NT2/D1 (cell line): ENCODE measurements at places on chromosomes 5 and 9.

DNA sequence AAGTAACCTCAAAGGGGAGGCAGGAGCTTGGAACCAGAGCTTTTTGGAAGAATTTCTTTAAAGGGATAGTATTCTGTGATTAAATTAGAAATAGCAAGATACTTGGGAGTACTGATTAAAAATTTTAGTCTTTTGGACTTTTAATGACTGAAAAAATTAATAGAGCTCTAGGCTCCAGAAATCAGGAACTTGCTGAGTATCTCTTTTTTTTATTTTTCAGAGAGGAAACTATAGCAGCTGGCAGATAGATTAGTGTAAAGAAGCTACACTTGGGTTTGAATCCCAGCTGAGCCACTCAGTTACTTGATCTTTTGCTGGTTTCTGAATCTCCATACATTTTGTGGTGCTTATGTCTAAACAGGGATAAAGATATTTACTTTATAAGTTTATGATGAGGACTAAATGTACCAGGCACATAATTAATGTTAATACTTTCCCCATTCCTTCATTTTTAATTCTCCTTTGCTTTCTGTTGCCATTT lies 94.2 kb upstream of the TNC start:
- DNase-seq, result no peak

GRCh38 chr5:34494111-34494755 lies 161.9 kb upstream of the RAI14 start:
- DNase-seq, result no peak

DNA sequence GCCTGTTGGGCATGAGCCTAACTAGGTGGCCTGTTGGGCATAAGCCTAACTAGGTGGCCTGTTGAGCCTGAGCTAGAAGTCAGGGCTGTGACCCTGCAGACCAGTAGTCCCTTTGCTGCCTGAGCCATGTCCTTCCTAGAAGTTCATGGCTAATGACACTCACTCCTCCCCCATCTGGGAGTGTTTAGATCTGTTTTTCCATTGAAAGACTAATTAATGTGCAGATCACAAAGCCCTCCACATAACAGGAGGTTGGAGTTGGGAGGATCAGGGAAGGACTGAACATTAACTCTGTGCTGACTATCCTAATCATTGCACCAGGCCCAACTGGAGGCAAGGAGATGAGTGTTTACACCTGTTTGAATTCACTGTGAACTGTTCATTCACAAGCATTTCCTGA lies 27.6 kb downstream of the SLC25A48 start:
- no peak for DNase-seq

GRCh38 chr9:32782476-32783167 lies 718 bp upstream of the TMEM215 start:
- no peak for DNase-seq

DNA sequence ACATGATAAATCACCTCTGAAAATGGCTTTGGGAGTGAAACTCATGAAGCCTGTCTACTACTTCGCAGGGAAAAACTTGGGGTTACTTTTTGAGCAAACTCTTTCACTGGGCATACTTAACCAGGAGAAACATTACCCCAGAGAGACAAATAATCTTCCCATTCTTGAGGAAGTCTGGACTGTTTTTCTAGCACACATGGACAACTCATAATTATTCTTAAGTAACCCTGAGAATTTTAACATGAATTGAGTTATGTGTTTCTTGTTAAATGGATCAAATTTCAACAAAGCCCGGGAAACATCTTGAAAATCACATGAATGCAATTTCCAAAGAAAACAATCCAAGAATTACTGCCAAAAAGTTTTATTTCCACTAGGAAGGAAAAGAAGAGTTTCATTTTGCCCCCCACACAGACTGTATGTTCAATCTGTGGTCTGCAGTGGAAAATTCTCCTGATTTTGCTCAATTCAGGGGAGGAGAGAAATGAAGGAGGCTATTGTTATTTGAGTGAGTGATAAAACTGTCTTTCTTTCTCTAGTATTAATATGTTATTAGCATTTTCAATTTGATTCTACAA lies 564.8 kb upstream of the CLINT1 start:
- no peak for DNase-seq

- DNase-seq, result no peak
Measured at GRCh38 chr5:56608217-56608925, 207.0 kb upstream of the MAP3K1 start.

DNA sequence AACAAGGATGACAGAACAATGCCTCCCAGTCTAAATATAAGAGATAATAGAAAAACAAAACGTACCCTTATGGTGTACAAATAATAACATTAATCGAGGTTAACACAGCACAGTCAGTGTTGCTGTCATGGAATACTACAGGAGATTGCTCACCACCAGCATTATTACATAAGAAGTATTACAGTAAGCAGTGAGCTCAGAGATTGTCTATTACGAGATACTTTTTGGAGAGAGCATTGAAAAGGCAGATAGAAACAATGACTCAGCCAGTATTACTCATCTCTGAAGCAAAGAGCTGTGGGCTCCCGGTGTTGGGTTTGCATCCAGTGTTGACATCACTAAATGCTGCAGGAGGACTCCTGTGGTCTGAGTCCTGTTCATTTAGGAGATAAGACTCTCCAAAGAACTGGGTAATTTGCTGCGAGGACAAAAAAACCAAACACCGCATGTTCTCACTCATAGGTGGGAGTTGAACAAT lies 191.9 kb upstream of the SEMA6A start:
- DNase-seq, result no peak

GRCh38 chr9:80013891-80014290 lies 442.1 kb downstream of the TLE4 start:
- DNase-seq, result no peak

- no peak for DNase-seq
Measured at GRCh38 chr5:44356231-44356630, 33.0 kb downstream of the FGF10 start.

- DNase-seq, result no peak
Measured at GRCh38 chr5:115801984-115802383, 14.5 kb downstream of the CDO1 start.

DNA sequence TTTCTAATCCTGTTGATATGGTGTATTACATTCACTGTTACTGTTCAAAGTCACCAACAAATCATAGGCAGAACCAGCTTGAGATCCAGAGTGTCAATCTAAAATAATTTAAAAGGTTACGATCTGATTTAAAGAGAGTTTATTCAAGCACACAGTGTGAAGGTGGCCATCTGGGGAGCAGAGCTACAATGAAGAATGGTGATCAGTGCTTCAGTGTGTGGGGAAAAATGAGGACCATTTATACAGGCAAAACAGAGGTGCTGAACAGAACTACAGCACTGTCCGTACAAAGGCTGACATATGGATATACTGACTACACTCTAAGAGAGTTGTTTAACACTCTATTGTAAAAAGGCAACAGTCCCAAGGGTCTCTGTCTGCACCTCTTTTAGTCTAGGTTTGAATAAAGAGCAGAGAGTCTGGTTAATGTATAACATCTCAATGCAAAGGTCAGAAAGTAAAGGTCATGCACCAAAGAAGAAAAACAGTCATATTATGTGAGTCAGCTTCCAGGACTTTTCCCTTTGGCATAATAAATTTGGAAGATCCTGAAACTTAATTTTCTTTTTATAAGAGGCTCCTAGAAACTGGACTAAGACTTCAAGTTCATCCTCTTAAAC lies 29.7 kb upstream of the TDRD7 start:
- DNase-seq, result no peak

DNA sequence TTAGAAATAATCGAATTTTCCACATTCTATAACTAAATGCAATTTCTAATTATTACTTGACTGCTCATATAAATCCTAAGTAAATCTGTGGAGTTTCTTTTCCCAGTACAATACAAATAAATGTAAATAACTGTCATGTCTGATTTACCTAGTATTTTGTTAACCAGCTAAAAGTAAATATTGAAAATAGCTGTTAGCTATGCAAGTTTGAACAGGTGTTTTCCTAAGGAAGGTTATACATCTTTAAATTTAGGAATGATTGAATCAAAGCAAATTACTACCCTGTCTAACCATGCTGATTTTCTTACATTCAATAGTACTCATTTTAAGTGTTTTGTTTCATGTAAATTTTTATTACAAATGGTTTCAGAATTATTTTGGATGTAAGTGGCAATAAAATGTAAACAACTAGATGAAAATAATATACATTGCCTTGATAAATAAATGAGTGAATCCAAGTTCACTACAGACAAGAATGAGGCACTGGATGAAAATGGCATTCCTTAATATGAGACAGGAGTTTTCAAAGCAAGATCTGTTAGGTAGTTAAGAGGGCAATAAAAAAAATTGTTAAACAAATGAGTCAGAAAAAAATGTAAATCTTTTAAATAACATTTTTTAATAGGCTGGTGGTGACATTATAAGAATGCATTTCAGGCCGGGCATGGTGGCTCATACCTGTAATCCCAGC lies 15.8 kb downstream of the MCIDAS start:
- no peak for DNase-seq

GRCh38 chr9:107269254-107269653 lies 13.8 kb upstream of the RAD23B start:
- no peak for DNase-seq

- DNase-seq, result peak; percentile 2
Measured at GRCh38 chr5:161889971-161890370, 42.1 kb downstream of the GABRA1 start.

DNA sequence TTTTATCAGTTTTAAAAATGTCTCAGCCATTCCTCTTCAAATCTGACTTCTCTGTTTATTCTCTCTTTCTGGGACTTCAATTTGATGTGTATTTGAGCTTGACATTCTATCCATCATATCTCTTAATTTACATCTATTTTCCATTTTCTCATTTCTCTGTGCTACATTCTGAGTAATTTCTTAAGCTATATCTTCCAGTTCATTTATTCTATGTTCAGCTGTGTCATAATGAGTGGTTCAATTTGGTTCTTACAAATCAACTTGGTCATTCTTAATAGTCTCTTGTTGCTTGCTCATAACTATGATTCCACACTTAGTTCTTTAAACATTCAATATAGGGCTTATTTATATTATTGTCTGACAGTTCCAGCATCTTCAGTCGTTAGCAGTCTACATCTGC lies 16.9 kb downstream of the CKMT2 start:
- DNase-seq, result no peak

DNA sequence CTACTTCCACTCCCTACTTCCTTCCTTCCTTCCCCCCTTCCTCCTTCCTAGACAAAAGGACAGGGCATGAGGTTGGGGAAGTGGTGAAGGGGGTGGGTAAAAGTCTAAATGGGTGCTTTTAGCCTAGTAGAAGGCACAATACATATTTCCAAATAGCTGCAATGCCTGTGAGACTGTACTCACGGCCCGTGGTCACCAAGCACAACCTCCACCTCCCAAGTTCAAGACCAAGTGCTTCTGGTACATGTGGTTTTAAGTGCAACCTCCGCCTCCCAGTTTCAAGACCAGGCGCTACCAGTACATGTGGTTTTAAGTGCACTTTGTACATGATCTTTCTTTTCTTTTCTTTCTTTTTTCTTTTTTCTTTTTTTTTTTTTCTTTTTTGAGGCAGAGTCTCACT lies 14.5 kb upstream of the NTNG2 start:
- DNase-seq, result no peak

DNA sequence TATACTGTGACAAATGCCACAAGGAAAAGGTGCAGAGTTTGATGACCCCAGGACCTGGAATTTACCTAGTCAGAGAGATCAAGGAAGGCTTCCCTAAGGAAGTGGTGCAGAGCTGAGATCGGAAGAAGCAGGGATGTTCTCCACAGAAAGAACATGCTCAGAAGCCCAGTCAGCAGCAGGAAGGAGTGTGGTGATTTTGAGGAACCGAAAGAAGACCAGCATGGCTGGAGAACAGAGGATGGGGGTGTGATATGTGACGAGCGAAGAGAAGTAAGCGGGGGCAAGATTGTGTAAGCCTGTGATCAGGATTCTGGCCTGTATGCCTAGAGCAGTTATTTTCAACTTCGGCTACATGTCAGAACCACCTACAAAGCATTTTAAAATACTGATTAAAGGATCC lies 18.7 kb upstream of the PIK3R1 start:
- DNase-seq, result no peak

GRCh38 chr9:123044586-123044985 lies 11.1 kb downstream of the GPR21 start:
- no peak for DNase-seq

DNA sequence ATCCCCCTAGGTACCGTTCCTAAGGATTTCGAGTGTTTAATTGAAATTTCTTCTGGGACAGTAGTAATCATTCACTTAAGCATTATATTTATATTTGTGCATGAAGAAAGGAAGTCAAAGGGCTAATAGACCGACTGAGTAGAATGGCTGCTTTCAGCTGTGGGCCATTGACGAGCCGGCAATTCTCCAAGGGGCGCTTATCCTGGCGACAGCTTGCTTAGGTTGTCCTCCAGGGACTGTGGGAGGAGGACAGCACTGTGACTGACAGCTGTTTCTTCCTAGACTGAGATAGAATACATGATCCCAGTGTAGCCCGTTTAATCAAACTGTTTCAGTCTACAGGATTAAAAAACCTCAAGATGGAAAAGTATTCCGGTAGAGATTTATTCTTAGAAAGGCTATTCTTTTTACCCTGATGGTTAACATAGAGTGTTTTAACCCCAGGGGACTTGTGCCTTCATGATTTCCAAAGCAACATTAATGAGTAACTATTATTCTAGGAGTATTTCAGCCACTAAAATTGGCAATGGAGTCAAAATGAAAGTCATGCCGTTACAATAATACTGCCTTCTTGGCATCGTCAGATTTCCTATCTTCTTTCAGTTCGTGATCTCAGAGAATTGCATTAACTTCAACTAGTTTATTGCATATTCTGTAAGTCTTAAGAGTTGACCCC lies 943.1 kb upstream of the WWC1 start:
- no peak for DNase-seq

DNA sequence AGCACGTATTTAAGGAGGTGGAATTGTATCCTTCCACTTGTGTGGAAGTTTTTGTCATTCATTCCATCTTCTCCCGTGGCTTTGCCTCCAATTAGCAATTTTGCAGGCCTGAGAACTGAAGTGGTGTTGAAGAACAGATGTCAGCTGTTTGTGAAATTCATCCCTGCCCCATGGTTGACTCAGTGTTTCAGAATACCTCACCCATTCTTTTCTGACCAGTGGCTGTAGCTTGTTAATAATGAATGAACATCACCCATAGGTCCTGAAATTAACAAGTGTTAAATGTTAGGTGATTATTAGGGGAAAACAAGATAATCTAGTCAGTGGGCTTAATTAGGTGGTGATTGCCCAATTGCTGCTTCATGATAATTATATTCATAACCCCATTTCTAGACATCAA lies 11.7 kb downstream of the ZNF462 start:
- DNase-seq, result no peak

DNA sequence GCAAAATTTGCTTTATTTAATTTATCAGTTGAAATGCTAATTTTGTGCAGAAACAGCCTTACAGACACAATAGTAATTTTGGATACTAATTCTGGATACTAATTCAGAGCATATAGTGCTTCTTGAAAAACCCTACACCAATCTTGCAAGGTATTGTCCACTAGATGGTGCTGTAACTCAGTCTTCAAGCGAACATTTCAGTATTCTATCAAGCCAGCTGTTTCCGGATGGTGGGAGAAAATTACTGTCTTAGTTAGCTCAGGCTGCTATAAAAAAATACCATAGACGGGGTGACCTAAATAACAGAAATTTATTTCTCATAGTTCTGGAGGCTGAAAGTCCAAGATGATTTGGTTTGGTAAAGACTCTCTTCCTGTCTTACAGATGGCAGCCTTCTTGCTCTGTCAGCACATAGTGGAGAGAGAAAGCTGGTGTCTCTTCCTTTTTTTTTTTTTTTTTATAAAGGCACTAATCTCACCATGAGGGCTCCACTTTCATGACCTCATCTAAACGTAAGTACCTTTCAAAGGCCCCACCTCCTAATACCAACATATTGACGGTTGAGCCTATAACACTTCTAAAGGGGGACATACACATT lies 1306.5 kb upstream of the CDH9 start:
- peak; percentile 46 for DNase-seq
